ENCODE measurements at places on chromosomes 13 and 19. TPM values are rescaled to one million over a fixed set of nuclear protein-coding genes. Genes with fewer than 3 reads are reported as not detected.

The RBM42 gene
- 110 TPM for total RNA-seq

The ATP7B gene
- total RNA-seq = 0.43 TPM

The KCTD12 gene
- total RNA-seq = 0.15 TPM

The FXYD7 gene
- total RNA-seq = not detected

The RNF113B gene
- total RNA-seq = not detected

The LGALS4 gene
- 2.2 TPM for total RNA-seq

The FGF22 gene
- total RNA-seq = not detected

The ZNF358 gene
- 60.7 TPM for total RNA-seq

DNA sequence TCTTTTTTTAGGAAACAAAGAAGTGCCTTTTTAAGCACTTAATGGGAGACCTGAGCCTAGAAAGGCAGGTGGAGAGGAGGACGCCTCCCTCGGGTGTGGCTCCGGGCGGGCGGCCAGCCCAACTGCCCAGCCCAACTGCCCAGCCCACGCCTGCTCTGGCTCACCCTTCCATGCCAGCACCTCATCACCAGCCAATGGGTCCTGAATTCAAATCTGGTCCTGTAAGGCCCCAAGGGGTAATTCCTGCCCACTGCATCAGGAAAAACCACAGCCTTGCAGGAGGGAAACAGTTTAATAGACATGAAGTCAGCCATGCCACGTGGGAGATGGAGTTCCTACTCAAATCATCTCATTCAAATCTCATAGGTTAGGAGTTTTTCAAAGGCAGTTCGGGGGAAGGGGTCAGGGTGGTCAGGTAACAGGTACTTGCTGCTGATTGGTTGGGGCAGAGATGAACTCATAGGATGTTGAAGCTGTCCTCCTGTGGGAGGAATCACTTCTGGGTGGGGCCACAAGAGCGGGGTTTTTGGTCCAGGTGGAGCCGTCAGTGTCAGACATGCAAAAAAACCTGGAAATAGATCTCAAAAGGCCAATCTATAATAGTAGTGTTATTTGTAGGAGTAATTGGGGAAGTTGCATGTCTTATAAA is 64.9 kb downstream of the HSPH1 start:
- DNase-seq = peak; percentile 30
- H3K4me1 ChIP-seq = peaks cover 19% of the 10 kb centered on the region
- no peak overlapping the region for H3K4me3 ChIP-seq
- no peaks in the 10 kb centered on the region for H3K36me3 ChIP-seq
- peaks cover 18% of the 10 kb centered on the region for H3K27me3 ChIP-seq

- no peak for DNase-seq
- no peaks in the 10 kb centered on the region for H3K27me3 ChIP-seq
- no peak overlapping the region for H3K27ac ChIP-seq
- H3K4me3 ChIP-seq = no peak overlapping the region
Observed at GRCh38 chr13:62635161-62635560, 1219.5 kb upstream of the PCDH20 start.

DNA sequence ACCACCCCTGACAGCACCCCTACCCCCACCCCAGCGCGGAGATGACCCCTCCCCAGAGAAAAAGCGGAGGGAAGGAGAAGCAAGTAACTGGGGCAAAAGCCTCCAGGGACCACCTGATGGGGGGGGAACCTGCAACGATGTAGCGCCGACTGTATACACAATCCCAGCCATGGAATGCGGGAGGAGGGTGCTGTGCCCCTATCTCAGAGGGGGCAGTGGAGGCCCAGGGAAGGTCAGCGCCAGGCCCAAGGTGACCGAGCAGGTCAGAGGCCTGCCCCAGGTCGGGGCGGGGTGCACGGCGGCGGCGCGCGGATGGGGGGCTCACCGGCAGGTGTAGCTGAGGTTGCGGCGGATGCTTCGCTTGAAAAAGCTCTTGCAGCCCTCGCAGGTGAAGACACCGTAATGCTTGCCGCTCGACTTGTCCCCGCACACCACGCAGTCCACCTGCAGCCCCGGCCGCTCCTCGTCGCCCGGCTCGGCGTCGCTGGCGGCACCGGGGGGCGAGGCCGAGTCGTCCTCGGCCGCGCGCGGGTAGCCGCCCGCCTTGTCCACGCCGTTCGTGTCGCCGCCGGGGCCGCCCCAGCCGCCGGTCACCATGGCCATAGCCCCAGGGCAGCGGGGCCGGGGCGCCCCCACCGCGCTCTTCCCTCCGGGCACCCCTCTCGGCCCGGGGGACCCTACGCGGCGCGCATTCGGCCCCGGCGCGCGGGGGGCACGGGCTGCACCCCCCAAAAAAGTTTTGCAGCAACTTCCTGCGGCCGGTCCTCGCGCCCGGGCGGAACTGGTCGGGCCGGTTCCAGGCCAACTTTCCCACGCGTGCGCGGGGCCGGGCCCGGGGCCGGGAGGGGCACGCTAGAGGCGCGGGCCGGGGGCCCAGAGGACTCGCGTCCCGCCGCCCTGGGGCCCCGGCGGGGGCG is 843 bp downstream of the NR2F6 start:
- 0 out of 2 replicates have a peak, but pooled peaks cover 5% of the 10 kb centered on the region for H3K36me3 ChIP-seq
- H3K27ac ChIP-seq = peak overlapping the region; percentile 47
- peak overlapping the region; percentile 82 for H3K4me3 ChIP-seq

- no peaks in the 10 kb centered on the region for H3K36me3 ChIP-seq
- DNase-seq = no peak
Observed at GRCh38 chr13:46578590-46578975, 25.6 kb downstream of the LRCH1 start.

DNA sequence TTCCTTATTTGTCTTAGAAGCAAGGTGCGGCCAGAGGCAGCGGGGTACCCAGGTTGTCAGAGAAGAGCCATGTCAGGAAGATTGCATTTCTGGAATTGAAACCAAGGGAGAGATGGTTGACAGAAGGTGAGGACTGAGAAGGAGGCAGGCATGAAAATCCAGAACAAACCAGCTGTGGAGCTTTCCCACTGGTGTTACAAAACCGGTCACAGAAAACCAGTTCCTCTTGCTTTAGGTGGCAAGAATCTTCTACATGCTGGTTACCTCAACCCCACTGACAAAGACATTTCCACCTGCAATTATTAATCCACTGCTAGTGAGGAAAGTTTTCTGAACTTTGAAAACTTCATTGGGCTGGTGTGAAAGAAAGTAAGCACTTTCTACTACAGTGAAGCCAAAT is 64.0 kb upstream of the MED4 start:
- H3K36me3 ChIP-seq = no peaks in the 10 kb centered on the region
- no peaks in the 10 kb centered on the region for H3K27me3 ChIP-seq
- H3K27ac ChIP-seq = no peak overlapping the region

DNA sequence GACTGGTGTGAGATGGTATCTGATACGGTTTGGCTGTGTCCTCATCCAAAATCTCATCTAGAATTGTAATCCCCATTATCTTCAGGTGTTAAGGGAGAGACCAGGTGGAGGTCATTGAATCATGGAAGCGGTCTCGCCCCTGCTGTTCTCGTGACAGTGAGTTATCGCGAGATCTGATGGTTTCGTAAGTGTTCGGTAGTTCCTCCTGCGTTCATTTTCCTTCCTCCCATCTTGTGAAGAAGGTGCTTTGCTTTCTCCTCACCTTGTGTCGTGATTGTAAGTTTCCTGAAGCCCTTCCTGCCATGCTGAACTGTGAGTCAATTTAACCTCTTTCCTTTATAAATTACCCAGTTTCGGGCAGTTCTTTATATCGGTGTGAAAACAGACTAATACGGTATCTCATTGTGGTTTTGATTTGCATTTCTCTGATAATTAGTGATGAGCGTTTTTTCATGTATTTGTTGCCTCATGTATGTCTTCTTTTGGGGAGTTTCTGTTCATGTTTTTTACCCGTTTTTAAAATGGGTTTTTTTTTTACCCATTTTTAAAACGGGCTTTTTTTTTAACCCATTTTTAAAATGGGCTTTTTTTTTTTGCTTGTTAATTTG is 102.8 kb upstream of the SLC10A2 start:
- no peaks in the 10 kb centered on the region for H3K27me3 ChIP-seq

GRCh38 chr19:43777163-43777695 is 3.5 kb downstream of the KCNN4 start:
- H3K27ac ChIP-seq = peak overlapping the region; percentile 88
- DNase-seq = peak; percentile 74
- H3K36me3 ChIP-seq = peaks cover 27% of the 10 kb centered on the region

DNA sequence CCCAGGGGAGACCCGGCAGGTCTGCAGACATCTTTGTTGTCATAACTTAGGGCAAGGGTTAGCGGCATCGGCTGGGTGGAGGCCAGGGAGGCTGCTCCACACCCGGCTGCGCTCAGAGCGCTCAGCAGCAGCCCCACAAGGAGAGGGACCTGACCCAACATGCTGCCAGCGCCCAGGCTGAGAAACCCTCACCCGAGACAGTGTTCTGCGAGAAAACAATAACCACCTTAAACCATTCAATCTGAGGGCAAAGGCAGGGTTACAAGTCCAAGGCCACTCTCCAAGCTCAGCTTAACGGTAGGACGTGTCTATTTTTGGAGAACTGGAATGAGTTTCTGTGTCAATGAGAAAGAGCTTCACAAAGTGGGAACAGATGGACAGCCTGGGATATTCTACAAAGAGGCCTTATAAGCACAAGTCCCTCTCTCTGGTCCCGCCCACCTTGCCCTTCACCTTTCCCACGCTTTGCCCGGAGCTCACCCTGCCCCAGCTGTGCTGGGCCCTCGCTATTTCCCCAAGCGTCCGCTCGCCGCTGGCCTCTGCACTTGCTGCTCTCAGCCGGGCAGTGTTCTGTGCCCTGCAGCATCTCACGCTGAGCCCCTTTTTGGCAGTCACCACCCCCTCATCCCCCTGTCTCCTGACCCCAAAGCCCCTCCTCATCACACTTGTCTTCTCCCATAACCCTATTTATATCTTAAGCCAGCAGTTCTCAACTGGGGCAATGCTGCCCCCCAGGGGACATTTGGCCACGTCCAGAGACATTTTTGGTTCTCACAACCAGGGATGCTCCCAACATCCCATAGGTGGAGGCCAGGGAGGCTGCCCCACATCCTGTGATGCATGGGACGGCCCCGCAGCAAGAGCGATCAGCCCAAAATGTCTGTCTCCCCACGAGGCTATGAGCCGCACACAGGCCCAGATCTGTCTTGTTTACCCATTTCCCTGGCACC is 17.6 kb downstream of the PPP1R12C start:
- no peak overlapping the region for H3K4me3 ChIP-seq
- no peaks in the 10 kb centered on the region for H3K27me3 ChIP-seq
- no peaks in the 10 kb centered on the region for H3K4me1 ChIP-seq
- DNase-seq = no peak

- peaks cover 15% of the 10 kb centered on the region for H3K4me1 ChIP-seq
- DNase-seq = no peak
- no peak overlapping the region for H3K4me3 ChIP-seq
- H3K36me3 ChIP-seq = peaks cover 3% of the 10 kb centered on the region
Observed at GRCh38 chr13:98206946-98207345, 29.9 kb upstream of the RNF113B start.

- H3K27me3 ChIP-seq = no peaks in the 10 kb centered on the region
- H3K4me1 ChIP-seq = peaks cover 46% of the 10 kb centered on the region
- 0 out of 2 replicates have a peak overlapping the region, but pooled peaks have one; percentile 18 for H3K27ac ChIP-seq
- peak; percentile 63 for DNase-seq
- H3K4me3 ChIP-seq = no peak overlapping the region
Observed at GRCh38 chr19:8569066-8569771, 8.0 kb downstream of the MYO1F start.

DNA sequence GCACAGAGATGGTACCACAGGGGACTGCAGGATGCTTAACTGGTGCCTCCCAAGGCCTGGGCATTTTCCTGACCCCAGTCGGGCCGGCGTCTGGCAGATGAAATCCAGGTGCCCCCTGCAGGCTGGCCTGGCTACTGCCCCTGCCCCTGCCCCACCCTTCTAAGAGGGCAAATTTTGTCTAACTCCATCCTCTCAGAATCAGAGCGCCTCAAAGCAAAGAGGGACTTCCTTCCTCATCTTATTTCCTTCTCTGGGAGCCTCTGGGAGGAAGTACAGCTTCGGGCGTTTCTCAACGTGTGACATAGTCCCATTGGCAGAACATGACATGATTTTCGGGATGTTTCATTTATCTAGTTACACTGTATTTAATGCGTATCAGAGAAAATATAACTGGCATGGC is 2.7 kb downstream of the PRKACA start:
- no peak overlapping the region for H3K27ac ChIP-seq
- no peak overlapping the region for H3K4me3 ChIP-seq
- no peaks in the 10 kb centered on the region for H3K36me3 ChIP-seq
- H3K4me1 ChIP-seq = peaks cover 21% of the 10 kb centered on the region
- H3K27me3 ChIP-seq = no peaks in the 10 kb centered on the region

DNA sequence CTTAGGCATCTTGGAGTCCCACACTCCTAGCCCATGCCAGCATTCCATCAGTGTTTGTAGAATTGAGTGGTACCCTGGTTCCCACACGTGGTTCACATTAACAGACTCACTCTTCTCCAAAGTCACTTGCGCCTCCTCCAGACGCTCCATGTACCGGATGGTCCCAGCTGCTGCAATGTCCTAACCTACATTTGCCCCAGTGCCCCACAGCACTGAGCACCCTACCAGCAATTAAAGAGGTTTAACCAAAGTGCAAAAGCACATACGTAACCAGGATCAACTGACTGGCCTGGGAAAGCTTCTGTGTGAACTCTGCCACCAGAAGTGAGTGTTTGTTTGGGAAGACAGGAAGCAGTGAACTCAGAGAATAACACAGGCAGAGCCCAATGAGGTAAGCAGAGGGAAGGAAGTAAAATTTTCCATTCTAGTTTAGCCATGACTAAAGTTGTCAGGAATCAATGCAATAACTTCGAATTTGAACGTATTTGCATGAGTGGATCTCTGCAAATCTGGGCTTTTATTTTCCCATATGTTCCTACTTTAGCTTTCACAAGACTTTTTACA is 7.3 kb upstream of the MEDAG start:
- no peaks in the 10 kb centered on the region for H3K36me3 ChIP-seq
- DNase-seq = no peak
- H3K4me3 ChIP-seq = no peak overlapping the region
- H3K27ac ChIP-seq = no peak overlapping the region

GRCh38 chr13:44158881-44159632 is 214.6 kb upstream of the SERP2 start:
- H3K4me1 ChIP-seq = peaks cover 32% of the 10 kb centered on the region
- no peak for DNase-seq
- no peaks in the 10 kb centered on the region for H3K27me3 ChIP-seq
- H3K27ac ChIP-seq = peak overlapping the region; percentile 87

GRCh38 chr19:3679138-3679537 is 21.1 kb downstream of the PIP5K1C start:
- no peaks in the 10 kb centered on the region for H3K36me3 ChIP-seq
- H3K27me3 ChIP-seq = no peaks in the 10 kb centered on the region
- no peak for DNase-seq
- H3K4me3 ChIP-seq = no peak overlapping the region
- no peaks in the 10 kb centered on the region for H3K4me1 ChIP-seq

- no peaks in the 10 kb centered on the region for H3K36me3 ChIP-seq
- peaks cover 77% of the 10 kb centered on the region for H3K27me3 ChIP-seq
- no peaks in the 10 kb centered on the region for H3K4me1 ChIP-seq
- no peak overlapping the region for H3K4me3 ChIP-seq
Observed at GRCh38 chr13:111492958-111493357, 172.5 kb downstream of the TEX29 start.

DNA sequence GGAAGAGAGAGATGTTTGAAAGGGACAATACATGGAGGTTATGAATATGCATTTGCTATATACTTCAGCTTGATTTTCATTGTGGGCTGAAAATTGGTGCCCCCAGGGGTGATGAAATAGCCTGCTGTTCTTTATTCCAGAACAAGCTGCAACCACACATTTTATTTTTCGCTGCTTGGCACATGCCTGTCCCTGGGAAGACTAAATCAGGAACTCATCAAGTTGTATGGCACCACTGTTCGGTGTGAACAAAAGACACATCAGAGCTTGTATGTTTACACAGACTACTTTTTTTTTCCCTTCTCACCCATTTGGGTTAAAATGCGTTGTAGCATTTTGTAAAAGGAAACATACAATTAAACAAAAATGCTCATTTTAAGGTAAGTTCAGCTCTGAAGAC is 230.7 kb downstream of the NALCN start:
- H3K27me3 ChIP-seq = no peaks in the 10 kb centered on the region
- H3K36me3 ChIP-seq = no peaks in the 10 kb centered on the region
- H3K4me1 ChIP-seq = no peaks in the 10 kb centered on the region

Data from PC-9 (cell line).